ENCODE measurements at places on chromosomes 12 and 14. TPM values are rescaled to one million over a fixed set of nuclear protein-coding genes. Genes with fewer than 3 reads are reported as not detected.
A peak's percentile ranks its signal among the peaks of the same experiment; 100 is the strongest.

DNA sequence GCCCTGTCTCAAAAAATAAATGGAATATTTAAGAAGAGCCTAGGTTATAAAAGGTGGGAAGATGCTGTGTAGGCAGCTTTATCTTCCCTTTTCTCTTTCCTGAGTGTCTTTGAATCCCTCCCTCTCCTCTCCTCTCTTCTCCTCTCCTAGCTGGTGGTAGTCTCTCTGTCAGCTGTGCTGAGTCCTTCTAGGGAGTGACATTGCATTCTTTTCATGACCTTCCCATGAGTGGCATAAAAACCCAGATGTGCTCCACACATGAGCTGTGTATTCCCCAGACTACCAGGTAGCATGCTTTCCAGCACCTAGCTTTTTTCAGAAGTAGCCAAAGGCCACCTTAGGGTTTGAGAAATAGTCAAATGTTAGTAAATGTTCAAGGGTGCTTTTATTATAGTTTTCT lies 23.6 kb downstream of the SAMD4A start:
- no peak for DNase-seq

DNA sequence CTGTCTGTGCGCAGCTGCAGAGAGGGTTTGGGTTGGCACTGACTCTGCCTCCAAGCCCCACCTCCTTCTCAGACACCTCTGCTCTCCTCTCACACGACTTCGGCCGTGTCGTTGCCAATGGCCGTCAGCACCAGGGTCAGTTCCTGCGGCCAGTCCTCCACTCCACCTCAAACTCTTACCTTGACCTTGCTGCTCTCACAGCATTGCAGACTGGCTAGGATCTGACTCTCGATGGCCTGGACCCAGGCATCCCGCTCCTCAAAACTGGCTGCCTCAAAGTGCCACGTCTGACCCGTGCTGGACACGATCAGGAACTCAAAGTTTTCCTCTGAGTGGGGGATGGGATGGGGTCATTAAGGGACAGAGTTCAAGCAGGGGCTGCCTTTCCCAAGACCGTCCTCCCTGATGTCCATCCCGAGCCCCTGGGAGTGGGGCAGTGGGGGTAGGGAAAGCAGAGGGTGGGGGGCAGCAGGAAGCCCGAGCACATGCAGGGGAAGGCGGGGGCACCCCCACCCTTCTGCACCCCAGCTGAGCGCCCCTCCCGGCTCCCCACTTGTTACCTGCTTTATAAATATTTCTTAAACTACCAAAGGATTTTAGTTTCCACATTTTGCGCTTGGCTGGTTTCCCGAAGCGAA lies 10.7 kb downstream of the AGAP2 start:
- DNase-seq, result no peak

DNA sequence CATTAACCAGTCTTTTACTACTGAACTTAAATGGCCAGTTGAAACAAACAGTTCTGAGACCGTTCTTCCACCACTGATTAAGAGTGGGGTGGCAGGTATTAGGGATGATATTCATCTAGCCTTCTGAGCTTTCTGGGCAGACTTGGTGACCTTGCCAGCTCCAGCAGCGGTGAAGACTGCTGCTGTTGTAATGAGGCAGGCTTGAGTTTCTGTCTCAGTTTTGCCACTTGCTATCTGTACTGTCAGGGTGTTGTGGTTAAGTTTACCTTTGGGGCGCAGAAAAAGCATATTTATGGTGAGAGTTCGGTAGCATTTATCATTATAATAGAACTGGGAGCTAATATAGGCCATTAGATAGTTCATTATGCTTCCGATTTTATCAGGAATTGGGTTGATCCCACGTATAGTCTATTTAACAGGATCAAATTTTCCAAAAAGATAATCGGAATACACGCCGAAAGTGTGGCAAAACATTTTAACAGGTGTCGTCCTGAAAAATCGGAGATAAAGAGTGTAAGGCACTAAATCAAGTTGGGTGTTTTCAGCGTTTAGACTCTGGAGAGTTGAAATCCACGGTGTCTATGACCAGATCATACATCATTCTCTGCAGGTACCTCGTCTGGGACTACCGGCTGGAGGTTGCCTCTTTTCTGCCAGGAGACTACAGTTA lies 688 bp upstream of the NECAP1 start:
- peak; percentile 14 for DNase-seq

GRCh38 chr12:5779401-5779800 lies 165.7 kb downstream of the ANO2 start:
- DNase-seq, result no peak

DNA sequence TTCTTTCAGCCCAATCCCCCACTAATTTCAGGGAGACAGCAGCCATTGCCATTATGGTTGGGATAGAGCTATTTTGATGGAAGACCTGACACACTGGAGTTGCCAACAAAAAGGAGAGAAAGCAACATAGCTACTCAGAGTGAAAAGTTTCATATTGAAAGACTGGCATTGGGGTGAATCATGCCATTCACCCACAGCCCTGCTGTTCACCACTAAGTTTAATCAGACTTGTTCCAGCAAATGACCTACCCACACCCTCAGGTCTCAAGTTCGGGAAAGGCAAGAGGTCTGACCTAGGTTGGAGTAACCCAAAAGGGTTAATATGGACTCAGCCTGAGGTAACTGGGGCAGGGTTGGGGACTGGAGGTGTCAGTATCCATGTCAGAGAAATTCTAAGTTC lies 169.2 kb downstream of the PAWR start:
- peak; percentile 15 for DNase-seq

- no peak for DNase-seq
These were observed 31.7 kb upstream of the NINJ2 start for GRCh38 chr12:694734-695503.

GRCh38 chr12:66398931-66399910 lies 96.9 kb downstream of the HELB start:
- peak; percentile 35 for DNase-seq

DNA sequence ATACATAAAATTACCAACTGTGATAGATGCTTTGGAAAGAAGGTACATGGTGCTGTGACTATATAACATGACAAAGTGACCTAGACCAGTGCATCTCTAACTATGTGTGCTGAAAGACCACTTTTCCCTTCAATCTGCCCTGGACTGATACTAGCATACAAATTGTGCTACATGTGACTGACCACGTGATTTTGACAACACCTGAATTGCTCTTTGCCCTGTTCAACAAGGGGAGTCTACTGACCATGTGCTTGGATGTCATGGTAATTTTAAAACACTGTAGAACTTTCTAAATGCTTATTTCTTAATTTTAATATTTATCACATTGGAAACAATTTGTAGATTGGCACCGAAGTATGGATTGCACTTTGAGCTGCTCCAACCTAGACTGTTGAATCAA lies 142.4 kb downstream of the CAND1 start:
- no peak for DNase-seq

DNA sequence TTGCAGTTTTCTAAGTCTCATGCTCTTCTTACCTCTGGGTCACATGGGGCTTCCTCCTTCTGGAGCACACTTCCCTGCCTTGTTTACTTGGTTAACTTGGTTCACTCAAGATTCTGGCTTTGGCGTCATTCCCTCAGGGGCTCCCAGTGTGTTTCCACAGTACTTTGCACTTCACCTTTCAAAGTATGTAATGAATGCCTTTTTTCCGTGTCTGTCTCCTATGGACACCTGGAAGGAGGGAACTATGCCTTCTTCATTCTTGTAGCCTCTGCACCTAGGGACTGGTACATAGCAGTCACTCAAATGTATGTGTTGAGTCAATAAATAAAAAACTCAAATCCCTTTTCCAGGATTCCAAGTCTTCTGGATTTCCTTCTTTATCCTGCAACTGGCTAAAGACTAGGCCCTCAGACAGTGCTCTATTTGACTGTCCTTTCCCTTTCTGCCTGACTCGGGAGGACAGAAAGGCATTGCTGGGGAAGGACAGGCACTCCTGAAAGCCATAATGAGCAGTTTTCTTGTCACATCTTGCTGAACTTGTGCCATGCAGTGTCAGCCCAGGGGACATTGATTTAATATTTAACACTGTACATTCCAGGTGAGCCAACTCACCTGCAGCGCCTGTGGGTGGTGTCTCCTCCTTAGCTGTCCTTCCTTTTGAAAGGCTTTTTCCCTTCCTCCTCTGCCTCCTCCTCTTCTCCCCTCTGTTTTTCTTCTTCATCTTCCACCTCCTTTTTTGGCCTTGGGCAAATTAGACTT lies 12.8 kb downstream of the MYRFL start:
- peak; percentile 65 for DNase-seq

GRCh38 chr12:1398673-1399072 lies 195.7 kb downstream of the FBXL14 start:
- DNase-seq, result peak; percentile 42

DNA sequence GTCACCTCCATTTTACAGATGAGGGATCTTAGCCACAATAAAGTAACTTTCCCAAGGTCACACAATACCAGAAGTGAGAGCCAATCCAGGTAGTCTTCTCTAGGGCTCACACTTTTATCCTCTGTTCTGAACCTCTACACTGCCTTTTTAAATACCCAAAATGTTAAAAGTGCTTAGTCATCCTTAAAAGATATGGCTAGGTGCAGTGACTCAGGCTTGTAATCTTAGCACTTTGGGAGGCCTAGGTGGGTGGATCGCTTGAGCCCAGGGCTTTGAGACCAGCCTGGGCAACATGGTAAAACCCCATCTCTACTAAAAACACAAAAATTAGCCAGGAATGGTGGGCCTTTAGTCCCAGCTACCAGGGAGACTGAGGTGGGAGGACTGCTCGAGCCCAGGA lies 104.1 kb upstream of the PPP4R3A start:
- DNase-seq, result no peak

DNA sequence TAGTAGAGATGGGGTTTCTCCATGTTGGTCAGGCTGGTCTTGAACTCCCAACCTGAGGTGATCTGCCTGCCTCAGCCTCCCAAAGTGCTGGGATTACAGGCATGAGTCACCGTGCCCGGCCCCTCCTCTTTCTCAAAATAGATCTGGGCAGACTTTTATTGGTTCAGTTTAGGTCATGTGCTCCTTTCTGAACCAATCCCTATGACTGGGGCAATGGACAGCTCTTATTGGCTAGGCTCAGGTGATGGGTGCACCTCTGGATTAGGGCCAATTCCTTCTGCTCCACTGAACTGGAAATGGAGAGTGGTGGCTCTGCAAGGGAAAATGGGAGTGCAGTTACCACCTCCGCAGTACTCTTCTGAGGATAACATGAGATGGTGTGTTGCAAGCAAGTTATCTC lies 6.2 kb upstream of the ATP6V0A2 start:
- no peak for DNase-seq

DNA sequence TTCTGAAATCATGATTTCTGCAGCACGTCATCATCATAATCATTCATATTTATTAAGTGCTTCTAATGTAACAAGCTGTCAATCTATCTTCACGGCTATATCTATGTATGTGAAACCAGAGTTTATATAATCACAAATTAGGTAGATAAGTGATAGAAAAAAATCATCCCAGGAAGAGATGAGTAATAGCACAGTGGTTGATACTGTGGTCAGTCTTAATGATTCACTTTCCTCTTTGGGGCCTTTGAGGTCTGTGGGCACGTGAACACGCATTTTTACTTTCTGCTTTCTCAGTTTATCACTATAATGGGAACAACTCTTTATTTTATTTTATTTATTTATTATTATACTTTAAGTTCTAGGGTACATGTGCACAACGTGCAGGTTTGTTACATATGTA lies 265.9 kb upstream of the NOVA1 start:
- peak; percentile 1 for DNase-seq

GRCh38 chr14:38507299-38507698 lies 251.4 kb upstream of the CLEC14A start:
- no peak for DNase-seq

Gene E2F7
- 2.8 TPM for total RNA-seq

Gene R3HDM2
- 5.6 TPM for total RNA-seq

Gene COQ5
- total RNA-seq, result 19.0 TPM

Gene RASSF9
- total RNA-seq, result 10.9 TPM

Gene GRIN2B
- total RNA-seq, result not detected

Gene MAPKAPK5
- 18.5 TPM for total RNA-seq

Gene CFAP73
- total RNA-seq, result not detected

Gene GLT1D1
- total RNA-seq, result not detected

Measured in lung microvascular endothelial cell (primary cell).